Stimulated activated CD4-positive, alpha-beta T cell treated with anti-CD3 and anti-CD28 coated beads, Interleukin-1b, Interleukin-23, amount 100 ng/mL, for 4 hours (primary cell): ENCODE measurements at places on chromosomes 11 and 22.

- no peak for DNase-seq
These were observed 19.5 kb downstream of the KIAA0930 start for GRCh38 chr22:45221201-45221600.

DNA sequence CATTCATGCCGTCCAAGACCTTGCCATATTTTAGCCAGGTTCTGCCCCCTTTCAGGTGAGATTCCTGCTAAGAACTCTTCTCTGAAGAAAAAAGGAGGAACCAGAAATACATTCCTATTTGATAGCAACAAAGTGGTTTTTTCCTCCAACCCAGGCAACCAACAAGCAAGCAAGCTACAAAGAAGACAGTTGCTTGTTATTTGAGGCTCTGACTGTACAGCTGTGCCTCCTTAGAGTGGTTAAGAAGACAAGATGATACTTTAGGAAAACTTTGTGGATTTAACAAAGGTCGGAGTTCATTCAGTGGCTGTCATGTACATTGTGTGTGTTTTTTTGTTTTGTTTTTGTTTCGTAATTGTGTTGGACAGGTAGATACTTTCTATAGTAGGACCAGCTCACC is 21.7 kb downstream of the TEAD1 start:
- DNase-seq: no peak

DNA sequence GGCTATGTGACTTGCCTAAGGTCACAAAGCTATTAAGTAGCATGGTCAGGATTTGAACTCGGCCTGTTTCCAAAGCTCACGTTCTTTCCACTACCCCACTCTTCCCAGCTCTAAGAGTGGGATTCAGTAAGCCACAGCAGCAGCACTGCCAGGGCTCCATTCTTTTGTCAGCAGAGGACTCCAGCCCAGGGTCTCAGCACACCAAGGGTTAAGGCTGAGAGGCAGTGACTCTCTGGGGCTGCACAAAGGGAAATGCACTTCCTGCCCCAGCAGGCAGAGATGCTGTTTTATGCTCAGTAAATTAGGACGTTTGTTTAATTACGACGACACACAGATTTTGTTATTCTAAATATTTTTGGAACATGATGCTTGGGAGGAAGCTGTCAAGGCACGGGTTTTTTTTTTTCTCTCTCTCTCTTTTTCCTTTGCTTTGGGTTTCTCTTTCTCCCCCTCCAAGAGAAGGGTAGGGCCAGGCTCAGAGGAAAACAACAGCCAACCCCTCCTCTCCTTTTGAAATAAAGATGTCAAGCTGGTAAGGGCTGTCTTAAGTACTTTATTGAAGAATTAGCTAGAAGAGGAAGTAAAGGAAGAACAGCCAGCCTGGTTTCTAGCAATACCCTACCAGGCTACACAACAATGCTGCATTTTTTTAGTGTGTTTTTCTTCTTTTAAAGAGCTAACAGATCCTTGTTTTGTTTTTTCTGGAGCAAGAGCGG is 2.8 kb downstream of the MYH9 start:
- DNase-seq: no peak

GRCh38 chr11:2036863-2037486 is 39.3 kb upstream of the H19 start:
- DNase-seq: no peak

DNA sequence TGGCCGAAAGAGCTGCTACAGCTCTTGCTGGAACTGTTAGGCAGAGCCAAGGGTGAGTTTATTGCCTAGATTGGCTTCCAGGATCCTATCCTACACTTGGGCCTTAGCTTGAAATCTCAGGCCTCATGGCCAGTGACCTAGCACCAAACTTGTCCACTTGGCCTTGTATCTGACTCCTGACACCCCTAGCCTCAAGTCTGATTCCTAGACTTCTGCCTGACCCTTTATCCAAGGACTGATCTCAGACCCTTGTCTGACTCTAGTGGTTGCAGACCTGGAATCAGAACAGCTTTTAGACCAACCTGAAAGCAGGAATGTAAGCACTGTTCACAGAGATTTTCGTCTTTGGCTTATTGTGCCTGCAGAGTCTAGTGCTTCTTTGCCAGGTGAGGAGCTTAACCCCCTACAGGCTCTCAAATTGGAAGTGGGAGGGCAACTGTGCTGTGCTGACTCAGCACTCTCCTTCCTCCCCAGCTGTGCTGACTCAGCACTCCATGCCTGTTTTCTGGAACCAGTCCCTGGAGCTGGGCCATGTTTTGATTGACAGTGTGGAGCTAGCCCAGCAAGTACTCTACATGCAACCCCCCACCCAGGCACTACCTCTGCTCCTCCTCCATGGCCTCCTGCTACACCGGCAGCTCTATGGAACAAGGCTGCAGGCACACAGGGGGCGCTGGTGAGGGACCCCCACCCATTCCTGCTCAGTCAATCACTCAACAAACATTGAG is 35.1 kb downstream of the RRP8 start:
- no peak for DNase-seq

DNA sequence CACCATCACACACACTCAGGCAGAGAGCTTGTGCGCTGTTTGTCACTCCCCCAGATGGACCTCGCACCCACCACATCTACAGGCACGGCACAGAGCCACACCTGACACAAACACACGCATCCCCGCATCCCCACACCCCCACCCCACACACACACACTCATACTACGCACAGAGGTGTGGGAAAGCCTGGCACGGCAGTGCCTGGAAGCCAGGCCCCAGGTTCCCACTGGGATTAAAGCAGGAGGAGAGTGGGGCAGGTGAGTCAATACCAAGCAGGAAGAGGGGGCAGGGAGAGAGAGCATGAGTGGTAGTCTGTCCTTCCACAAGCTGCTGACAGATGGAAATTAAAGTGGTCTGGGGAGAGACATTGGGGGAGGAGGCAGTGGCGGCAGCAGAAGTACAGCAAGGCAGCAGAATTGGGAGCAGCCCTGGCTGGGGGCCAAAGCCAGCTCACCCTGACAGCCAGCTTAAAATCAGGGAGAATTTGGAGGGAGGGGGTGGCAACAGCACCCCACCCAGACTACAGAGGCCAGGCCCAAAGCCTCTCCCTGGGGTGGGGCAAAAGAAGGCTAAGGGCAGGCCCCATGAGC is 20.7 kb downstream of the TNKS1BP1 start:
- no peak for DNase-seq

DNA sequence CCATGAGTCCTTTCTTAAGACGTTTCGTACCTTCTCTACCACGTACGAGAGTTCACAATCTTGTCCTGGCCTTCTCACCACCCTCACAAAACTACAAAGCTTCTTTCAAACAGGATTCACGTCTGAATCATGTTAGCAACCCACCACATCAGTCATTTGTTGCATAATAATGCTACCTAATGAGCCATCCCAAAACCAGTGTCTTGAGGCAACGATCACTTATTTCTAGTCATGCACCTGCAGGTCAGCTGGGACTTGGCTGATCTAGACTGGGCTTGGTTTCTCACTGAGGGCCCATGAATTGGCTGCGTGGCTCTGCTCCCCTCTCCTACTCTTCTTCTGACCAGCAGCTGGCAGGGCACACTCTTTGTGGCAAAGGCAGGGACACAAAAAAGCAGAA is 28.3 kb downstream of the LARGE1 start:
- DNase-seq: no peak

DNA sequence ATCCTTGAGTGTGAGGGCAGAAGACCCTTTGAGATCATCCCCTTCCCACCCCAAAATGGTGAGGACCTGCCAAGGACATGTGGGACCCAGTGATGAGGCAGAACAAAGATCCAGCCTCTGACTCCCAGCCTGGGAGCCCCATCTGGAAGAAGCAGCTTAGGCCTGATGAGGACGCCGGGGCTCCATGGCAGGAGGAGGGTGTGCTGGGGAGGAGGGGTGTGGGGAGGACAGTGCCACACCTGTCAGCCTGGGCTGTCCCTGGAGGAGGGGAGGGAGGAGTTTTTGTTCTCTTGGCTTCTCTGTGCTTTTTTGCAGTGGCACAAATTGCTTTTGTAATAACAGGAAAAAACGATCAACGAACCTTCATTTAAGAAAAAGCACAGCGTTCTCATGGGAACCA is 44.4 kb upstream of the DAGLA start:
- DNase-seq: no peak

DNA sequence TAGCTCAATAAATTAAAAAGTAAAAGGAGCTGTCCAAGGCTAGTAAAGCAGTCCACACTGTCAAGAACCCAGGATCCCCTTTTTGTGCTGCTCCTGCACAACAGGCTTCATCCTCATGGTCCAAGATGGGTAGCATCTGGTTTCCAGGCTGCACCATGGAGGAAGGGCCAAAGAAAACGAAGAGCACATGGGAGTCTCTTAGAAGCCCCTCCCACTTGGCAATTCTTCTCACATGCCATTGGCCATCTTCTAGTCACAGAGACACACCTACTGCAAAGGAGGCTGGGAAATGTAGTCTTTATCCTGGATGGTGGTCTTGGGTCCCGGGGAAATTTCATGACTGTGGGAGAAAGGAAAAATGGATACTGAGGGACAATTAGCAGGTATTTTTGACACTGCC is 37.8 kb downstream of the PRR5L start:
- DNase-seq: no peak

DNA sequence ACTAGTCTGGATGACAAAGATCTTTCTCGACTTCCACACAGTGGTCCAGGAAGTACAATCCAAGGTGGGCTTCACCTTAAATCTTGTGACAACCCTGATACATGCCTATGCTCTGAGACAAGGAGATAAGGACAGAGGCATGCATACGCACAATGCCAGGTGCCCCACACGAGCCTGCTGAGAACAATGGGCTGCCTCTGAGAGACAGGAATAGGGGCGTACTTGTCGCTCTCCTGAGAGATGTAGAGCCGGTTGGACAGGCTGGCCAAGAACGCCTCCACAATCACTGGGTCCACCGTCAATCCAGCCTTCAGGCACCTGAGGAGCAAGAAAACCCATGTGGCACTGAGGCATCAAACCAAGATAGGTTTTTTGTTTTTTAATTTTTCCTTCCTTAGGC is 25.5 kb downstream of the SERPIND1 start:
- DNase-seq: no peak

GRCh38 chr11:13135385-13136271 is 126.5 kb downstream of the RASSF10 start:
- DNase-seq: no peak

DNA sequence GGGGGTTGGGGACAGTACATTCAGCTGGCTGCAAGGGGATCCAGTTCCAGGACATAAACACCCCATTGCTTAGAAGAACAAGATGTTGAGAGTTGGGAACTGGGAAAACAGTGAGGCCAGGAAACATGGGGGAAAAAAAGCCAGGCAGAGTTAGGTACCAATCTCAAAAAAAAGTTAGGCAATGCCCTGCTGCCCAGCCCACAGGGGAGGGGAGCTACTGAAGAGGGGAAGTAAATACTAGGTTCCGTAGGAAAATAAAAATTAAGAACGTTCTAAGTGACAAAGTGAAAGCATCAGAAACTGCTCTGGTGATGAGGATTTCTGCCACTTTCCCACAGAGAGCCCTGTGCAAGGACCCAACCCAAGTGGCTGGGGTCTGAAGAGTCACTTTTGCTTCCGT is 12.0 kb downstream of the SPTBN2 start:
- no peak for DNase-seq

DNA sequence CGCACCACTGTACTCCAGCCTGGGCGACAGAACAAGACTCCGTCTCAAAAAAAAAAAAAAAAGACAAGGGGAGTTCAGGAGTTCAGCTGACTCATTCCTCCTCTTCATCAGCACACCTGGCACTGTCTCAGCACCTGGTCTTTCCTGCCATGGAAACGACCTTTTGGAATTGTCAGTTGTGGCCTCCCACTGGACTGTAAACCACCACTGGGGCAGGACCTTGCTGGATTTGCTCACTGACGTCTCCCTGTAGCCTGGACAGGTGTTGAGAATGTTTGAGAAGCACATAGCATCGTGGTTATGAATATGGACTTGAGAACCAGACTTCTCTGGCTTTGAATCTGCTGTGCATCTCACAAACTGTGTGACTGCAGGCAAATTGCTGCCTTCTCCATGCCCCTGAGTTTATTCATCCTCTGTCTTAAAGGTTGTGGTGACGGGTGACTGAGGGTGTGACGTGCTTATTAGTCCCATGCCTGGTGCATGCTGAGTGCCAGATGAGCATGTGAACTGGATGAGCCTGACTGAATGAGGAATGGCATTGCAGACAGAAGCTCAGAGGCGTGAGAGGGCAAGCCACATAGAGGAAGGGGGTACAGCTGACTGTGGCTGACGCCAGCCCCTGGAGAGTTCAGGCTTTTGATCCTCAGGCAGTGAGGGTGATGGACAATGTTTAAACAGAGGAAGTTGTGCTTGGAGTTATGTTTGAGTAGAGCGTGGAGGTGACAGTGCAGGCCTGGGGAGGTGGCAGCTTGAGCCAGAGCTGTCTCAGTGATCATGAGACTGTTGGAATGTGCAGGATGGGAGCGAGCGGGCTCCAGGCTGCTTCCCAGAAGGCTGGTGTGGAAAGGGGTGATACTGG is 12.7 kb downstream of the TOM1 start:
- DNase-seq: no peak

- no peak for DNase-seq
These were observed 10.8 kb downstream of the RPS13 start for GRCh38 chr11:17066691-17067090.

- peak; percentile 56 for DNase-seq
These were observed 93.9 kb downstream of the TECTA start for GRCh38 chr11:121194731-121195596.

DNA sequence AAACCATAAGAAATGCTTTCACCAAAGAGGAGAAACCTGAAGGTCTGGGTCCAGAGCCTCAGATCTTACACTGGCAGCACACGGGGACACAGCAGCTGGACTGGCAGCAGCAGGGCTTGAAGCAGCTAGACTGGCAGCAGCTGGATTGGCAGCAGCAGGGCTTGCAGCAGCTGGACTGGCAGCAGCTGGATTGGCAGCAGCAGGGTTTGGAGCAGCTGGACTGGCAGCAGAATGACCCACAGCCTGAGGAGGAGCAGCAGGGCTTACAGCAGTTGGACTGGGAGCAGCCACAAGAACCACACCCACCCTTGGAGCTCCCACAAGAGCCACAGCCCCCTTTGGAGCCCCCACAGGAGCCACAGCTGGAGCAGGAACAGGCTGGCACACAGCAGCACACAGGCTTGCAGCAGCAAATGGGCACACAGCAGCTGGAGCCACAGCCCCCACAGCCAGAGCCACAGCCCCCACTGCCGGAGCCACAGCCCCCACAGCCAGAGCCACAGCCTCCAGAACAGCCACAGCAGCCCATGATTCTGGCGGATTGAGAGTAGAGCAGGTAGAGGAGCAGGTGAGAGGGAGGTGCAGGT is at the start of gene KRTAP5-11:
TSS of gene KRTAP5-11 (minus strand) at position 567 of the 587 bp plus-strand sequence. CDS start at position 529, 38 bp downstream.
- no peak for DNase-seq

DNA sequence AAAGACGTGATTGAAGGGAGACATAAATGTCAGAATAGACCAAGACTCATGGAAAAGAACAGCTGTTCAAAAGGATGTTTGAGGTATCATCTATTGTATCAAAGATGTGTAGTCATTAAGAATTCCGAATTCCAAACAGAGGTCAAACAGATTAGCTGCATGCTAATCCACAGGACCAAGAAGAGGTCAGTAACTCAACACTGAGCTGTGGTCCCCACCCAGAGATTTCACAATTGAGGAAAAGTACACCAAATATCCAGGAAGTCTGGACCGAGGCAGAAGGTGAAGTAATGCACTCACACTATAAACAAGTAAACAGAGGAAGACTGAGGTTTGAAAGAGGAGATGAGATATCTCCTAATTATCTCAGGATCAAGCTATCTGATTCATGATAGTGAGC is 29.6 kb upstream of the OR5P2 start:
- no peak for DNase-seq
